HS-5 (cell line): ENCODE measurements at places on chromosomes 3 and 15.
A peak's percentile ranks its signal among the peaks of the same experiment; 100 is the strongest.

DNA sequence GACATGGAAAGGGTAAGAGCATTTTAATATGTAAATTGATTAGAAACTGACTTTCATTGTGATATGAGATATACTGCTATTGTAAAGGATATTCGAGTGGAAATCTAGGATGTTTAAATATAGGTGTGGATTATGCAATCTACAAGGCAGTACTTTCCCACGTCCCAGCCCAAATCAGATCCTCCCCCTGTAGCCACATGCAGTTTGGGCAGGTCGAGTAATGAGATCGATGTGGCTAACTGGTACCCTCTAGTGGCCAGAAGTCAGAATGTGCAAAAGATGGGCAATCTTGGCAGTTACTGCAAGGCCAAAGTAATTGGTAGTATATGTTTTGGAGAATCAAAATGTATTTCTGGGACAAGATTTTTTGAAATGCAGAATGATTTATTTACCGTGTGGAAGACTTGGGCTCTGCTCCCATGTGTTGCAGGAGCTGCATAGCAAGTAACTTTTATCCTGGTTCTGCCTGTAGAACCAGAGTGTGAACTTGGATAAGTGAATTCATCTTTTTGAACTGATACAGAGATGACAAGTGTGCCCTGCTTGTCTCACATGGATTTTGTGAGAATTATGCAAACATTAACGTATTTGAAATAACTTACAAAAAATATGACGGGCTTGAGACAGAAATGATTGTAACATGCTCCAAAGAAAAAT is 94.5 kb upstream of the ADAMTSL3 start:
- DNase-seq, result peak; percentile 38

DNA sequence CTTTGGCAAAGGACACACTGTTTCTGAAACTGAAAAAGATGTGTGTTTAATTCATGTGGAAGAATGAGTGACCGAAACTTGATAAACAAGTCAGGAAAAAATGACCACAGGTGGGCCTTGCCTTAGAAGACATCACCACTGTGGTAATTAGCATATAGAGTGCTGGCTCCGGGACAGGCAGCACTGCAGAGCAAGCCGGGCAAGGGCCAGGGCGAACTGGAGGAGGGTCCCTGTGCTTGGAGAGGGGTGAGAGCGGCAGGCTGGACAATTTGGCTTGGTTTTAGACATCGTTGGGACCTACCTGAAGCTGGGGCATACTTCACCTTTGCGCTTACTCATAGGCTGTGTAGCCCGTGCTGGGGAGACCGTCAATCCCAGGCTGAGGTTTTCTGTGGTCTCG is 8.2 kb downstream of the RTP3 start:
- no peak for DNase-seq

DNA sequence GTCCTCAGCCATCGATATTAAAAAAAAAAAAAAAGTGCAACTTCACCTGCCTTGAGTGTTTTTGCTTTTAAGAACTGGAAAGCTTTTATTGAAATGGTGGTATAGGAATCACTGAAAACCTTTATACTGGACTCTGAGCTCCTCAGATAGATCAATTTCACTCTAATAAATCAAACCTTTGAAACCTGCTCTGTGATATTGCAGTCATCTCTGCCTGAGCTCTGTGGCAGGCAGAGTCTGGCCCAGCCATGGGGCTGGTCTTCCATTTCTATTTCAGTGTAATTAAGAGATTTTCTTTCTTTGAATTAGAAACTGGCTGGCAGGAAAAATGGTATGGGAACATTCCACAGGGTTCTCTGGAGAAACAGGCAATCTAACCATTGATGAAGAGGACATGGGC is 762.5 kb downstream of the AGBL1 start:
- DNase-seq, result no peak

- DNase-seq, result no peak
Observed at GRCh38 chr3:187694801-187695200, 7.6 kb downstream of the RTP2 start.
